ENCODE measurements at places on chromosomes 7 and 10.

DNA sequence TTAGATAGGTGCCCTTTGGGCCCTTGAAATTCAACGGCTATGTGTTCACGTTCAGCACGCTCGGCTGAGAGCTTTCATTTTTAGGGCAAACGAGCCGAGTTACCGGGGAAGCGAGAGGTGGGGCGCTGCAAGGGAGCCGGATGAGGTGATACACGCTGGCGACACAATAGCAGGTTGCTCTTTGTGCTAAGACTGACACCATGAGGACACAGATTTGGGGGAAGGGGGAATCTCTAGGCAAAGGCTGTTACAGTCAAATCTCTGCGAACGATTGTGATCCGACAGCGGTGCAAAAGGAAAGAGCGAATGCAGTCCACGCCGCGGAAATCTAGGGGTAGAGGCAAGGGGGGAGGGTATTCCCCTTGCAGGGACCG, 667 bp downstream of the KLLN start:
- DNase-seq: no peak

DNA sequence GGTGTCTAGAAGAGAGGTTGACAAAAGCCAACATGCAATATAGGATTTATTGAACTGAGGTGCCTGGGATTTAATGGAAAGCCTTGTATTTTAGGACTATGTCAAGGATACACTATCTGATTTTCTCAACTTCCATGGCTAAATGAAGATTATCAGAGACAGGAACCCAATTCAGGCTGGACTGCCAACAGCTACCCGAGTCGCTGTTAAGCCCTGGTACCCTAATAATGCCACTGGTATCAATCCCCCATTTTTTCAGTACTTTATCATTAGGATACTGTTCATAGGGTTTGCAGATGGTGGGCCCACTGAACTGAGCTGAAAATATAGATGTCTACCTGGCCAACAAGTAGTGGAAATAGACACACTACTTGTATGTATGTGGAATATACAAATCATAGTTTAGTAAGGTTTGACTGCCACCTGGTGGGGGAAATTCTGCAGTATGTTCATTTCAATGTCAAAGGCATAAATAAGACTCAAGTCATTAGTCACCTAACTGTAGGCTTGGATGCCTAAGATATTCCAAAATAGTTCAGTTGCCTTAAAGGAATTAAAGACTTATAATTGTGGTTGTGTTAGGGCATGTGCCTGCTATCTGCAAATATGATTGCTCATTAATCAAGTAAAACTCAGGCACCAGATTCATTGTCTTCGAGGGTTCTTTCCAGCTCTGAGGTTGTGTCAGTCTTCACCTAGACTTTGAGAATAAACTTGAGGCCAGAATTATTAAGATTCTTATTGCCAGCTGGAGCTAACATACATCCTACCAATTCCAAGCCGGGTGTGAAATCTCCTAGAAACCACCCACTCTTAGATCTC, 34.1 kb upstream of the NOBOX start:
- peak; percentile 51 for DNase-seq

DNA sequence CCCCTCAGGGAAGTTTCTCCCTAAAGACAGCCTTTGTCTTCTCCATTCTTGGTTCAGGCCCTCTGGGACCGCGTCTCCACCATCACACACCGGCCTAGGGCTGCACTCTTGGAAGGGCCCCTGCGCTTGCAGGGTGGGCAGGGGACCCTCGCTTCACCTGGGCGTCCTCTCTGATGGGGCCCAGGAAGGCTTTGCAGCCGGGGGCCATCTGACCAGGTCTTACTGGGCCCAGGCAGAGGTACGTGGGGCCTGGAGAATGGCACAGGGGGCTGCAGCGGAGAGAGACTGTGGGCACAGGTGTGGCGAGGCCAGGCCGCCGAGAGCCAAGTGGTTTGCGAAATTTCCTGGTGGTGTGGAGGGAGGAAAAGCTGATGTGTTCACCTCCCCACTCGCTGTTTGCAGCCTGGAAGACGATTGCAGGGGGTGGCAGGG, 44.4 kb downstream of the ALOX5 start:
- DNase-seq: no peak

- DNase-seq: no peak
Observed at GRCh38 chr7:151198945-151199848, 11.1 kb downstream of the H2BK1 start.

- no peak for DNase-seq
Observed at GRCh38 chr7:127954357-127954748, 76.9 kb downstream of the LRRC4 start.

- DNase-seq: no peak
Observed at GRCh38 chr10:98267069-98267893, 713 bp downstream of the LOXL4 start.

GRCh38 chr7:110889335-110889734, 201.6 kb upstream of the LRRN3 start:
- no peak for DNase-seq

DNA sequence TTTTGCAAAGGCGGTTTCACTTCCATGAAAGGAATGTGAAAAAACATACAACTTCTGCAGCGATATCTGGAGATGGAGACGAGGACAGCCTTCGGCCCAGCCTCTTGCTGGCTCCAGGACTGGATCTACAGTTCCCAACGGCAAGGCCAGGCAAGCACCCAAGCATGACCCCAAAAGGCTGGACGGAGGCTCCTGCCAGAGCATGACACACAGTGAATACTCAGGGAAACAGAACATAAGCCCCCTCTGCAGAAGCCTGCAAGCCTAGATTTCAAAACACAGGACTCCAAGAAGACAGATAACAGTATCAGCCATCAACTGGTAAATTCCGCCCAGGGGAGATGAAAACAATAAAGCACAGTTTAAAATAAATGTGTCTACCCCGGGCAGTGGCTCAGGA, 3.3 kb upstream of the LRRC27 start:
- no peak for DNase-seq

All from astrocyte of the cerebellum (primary cell).